Cortex of kidney (tissue), 1 donor: ENCODE measurements at places on chromosomes 12 and 14.

DNA sequence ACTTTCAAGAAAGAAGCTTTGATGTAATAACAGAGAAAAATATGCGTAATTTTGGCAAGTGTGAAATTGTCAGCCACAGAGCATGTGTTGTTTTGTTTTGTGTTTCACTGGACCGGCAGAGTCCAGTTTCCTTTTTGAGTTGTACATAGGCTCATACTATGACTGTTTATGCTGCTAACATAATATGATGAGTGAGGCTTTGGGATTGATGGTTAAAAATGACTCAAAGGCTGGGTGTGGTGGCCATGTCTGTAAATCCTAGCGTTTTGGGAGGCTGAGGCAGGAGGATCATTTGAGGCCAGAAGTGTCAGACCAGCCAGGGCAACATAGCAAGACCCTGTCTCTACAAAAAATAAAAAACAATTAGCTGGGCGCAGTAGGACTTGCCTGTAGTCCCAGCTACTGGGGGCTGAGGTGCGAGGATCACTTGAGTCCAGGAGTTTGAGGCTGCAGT lies 487.9 kb downstream of the PCNX1 start:
- DNase-seq: no peak

DNA sequence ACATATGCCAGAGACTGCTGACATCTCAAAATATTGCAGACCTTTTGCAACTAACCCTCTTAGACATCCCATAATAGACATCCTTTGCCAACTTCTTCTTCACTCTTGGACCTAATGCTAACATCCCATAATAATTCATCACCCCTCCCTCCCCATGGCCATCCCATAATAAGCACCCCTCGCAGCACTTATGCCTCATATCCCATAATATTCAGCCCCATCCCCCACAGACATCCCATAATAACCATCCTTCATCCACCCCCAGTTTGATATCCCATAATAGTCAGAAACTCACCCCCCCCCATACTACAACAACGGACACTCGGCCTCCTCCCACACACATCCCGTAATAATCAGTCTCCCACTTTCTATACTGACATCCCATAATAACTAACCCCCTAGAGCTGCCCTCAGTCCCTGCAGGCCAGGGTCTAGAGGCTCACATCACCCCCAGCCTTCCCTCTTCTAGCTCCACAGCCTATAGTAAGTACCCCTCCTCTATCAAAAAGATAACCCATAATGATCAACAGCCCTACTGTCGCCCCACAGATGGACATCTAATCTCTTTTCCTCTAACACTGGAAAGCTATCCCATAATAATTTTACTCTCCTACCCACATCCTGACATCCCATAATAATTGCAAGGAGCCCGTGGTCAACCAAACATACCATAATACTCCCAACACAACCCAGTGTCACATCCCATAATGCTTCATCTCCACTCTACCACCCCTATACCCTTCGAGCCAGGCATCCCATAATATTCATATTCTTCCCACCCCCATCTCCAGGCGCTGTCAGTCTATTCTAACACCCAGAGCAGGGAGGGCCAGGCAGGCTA lies 792 bp upstream of the CHD4 start:
- no peak for DNase-seq

DNA sequence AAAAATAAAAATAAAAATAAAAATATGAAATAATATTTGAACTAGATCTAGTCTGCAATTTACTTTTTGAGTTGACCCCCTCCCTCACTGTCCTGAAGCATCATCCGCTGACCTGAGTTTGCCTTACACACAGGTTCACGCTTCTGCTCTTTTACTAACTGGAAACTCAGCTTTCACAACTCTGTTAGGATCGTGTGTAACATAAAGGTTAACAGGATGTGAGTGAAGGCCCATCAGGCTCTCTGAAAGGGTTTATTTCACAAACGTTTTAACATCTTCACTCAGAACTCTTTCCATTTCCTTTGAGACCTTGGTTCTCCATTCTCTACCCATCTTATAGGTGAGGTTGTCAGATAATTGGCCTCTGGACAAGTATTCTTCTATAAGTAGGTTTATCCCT lies 191.4 kb downstream of the FOXN3 start:
- DNase-seq: no peak

GRCh38 chr14:22276913-22277816 lies 311.9 kb downstream of the DAD1 start:
- no peak for DNase-seq

- DNase-seq: no peak
These were observed 303 bp downstream of the SAMD4A start for GRCh38 chr14:54567224-54567638.

DNA sequence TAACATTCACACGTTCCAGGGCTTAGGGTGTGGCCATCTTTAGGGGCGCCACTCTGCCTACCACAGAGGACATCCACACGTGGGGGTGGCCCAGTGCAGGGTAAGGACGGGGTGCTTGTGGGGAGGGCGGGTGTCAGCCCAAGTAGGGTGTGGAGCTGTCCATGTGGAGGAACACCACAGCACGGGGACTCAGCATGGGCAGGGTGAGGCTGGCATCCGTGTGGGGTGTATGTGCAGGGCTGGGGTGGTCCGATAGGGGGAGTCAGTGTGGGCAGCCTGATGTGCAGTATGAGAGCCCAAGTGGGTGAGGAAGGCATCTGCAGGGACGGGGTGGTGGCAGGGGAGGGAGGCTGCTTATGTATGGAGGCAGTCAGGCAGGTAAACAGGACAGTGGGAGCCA lies 17.7 kb downstream of the PSMC1 start:
- DNase-seq: no peak

DNA sequence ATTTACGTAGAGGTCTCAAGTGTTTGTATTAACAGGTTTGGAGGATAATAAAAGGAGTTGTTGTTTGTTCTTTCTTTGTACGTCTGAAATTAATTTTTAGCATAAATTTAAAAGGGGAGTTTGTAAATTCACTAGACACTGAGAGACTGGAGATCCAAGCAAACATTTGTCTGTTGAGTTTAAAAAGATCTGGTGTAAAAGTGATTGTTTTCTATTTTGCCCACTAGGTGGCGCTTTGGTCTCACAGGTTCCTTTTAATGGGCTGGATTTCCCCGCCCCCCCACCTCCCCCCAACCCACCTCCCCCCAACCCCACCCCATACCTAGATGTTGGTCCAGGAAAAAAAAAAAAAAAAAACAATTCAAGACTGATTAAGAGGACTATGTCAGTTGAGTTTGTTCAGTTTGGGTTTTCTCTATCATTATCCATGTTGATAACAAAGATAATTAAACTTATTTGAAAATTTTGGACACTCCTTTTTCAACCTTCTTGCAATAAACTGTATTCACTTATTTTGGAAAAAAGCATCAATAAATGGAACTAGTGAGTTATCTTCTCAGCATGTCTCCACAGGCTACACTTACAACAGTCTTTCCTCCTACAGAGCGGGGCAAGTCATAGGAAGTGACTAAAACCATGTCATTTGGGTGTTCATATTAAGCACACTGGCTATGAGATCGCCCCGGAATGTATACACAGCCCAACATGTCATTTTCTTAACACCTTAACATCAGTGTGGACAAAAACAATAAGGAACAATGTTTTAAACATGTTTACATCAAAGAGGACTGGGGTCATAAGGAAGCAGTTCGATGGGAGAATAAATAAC lies 841.1 kb downstream of the NRXN3 start:
- no peak for DNase-seq

DNA sequence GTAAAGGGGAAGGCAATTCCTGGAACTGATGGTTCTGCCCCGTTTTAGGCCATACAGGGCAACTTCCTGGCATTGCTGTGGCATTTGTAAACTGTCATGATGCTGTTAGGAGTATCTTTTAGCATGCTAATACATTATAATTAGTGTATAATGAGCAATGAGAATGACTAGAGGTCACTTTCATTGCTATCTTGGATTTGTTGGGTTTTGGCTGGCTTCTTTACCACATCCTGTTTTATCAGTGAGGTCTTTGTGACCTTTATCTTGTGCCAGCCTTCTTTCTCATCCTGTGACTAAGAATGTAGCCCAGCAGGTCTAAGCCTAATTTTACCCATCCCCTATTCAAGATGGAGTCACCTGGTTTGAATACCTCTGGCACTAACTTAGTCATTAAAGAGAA lies 51.2 kb downstream of the TESPA1 start:
- no peak for DNase-seq

DNA sequence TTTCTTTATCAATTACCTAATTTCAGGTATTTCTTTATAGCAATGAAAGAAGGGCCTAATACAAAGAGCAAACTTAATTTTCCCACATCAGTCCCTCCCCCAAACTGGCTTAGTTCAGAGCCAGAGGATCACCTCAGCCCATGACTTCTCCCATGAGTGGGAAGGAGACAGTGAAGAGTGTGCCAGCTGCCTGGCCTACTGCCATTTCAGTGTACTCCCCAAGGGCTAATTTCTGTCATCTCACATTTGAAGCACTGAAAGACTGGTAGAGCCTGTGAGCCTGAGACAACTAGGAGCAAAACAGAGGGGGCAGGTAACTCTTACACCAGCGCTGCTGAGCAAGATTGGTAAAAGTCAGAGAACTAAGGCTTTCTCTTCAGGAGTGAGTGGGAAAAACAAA lies 29.1 kb upstream of the ADAM20 start:
- no peak for DNase-seq

GRCh38 chr12:89783359-89784060 lies 74.9 kb upstream of the ATP2B1 start:
- no peak for DNase-seq

- no peak for DNase-seq
These were observed 124.5 kb upstream of the USP15 start for GRCh38 chr12:62135553-62136200.

DNA sequence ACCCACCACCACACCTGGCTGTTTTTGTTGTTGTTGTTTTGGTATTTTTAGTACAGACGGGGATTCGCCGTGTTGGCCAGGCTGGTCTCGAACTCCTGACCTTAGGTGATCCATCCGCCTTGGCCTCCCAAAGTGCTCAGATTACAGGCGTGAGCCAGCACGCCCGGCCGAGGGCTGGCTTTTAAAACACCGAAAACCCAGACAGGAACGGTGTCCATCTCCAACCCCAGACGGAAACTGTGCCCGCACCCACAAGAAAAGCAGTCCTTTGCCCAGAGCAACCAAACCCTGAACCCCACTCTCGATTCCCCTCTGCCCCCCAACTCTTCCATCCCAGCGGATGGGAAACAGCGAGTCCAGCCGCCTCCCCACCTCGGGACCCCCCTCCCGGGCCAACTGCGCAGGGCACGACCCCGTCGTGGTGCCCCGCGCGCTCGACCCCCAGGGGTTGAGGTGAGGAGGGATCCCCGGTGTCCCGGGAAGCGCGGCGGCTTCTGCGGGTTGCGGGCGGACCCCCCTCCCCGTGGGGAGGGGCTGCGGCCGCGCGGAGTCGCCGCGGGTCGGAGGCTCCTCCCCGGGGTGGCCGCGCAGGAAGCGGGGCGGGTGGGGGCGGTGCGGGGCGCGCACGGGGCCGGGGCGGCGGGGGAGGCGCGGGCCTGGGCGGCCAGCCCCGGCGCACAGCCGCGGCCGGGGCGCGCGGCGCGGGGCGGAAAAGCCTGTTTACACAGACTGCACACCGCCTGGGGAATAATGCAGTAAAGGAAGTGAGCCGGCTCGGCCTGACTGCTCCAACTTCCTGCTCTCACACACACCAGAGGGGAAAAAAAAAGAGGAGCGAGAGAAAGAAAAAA lies at the start of gene ELK3:
ELK3 (plus strand) TSS at position 651 of the 851 bp plus-strand sequence.
- no peak for DNase-seq

- no peak for DNase-seq
These were observed 246.0 kb downstream of the ZFP36L1 start for GRCh38 chr14:68546839-68547238.

DNA sequence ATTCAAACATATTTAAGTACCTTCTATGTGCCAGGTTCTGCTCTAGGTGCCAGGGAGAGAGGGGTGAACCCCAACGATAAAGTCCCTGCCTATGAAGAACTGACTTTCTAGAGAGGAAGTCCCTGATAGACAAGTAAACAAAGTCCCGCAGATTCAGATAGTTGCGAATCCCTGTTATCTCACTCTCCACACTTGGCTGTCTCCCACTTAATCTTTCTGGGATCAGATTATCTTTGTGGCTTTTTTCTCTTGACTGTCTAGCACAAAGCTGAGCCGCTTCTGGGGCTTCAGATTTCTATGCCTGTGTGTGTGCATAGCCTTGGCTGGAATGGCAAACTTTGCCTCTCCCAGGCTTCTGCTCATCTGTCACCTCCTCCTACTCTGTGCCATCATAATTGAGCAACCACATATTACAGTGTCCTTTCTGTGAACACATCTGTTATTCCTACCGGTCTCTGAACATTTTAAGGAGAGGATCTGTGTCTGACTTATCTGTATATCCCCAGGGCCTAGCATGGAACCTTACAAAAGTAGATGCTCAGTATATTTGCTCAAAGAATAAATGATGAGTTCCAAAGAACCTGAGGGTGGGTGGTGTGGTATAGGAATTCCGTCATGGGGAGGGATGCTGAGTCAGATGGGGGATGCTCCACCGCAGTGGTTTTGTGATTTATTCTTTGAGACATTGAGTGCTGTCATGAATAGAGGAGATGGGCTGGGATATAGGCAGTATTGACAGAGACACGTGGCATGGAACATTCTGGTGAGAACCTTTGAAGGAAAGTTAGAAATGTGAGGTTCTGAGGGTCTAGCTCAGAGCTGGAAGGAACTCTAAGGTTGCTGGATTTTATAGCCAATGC lies 28.5 kb downstream of the RGS6 start:
- no peak for DNase-seq

GRCh38 chr14:95320078-95320895 lies 579 bp upstream of the CLMN start:
- DNase-seq: no peak

DNA sequence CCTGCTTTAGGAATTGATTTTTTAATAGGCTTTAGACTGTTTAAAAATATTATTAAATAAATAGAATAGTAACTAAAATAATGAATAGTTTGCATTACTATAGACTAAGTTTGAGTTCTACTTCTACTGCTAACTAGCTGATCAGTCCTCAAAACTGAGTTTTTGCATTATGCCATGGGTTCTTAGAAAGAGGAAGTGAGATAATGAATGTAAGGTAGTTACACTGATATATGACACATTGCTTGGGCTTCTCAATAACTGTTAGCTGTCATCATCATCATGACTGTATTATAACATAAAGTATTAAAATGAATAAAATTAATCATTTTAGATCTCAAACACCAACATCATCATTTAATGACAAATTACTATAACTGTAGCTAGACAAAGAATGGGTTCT lies 949.7 kb downstream of the TRHDE start:
- DNase-seq: no peak

DNA sequence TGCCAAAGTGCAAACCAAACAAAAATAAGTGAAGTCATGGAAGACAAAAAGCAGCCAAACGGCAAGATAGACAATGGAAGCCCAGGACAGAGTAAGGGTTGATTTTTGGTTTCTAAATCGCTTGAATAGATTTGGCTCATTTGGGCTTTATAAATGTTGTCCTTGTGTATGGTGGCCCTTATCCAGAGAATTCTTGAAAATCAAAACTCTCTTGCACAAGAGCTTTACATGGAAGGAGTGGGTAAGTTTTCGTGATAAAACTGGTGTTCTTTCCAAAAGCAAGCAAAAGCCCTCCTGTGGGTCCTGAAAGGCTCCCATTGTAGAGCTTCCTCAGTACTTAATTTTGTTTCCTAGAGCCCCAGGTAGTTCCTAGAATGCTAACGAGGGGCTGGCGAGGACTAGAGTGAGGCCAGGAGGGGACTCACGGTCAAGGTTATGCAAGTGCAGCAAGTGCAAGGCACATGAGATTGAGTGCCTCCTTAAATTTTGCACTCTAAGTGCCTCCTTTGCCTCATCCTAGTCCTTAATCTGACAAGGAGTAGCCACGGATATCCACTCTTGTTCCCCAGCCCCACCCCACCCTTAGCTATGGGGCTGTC lies 4.1 kb downstream of the SIX6 start:
- DNase-seq: no peak
